ENCODE measurements at places on chromosomes 5 and 9. TPM values are rescaled to one million over a fixed set of nuclear protein-coding genes. Genes with fewer than 3 reads are reported as not detected.

DNA sequence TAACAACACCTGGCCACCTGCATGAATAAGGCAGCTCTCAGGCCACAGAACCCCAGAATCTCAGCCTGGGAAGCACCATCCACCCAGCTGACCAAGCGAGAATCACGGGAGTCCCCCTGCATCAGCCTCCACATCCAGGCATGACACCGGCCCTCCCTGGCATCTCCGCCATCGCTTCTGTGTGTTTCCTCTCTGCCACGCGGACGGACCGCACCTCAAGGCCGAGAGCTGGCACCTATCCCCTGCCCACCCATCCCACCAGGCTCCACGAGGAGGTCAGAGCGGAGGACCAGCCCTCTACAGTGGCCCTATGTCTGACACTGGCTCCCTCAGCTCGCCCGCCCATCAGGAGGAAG is 134.7 kb downstream of the COL23A1 start:
- DNase-seq = no peak

Gene SLC46A2
- total RNA-seq = 3.1 TPM

- DNase-seq = no peak
Observed at GRCh38 chr5:139388198-139388821, 1.4 kb downstream of the MZB1 start.

DNA sequence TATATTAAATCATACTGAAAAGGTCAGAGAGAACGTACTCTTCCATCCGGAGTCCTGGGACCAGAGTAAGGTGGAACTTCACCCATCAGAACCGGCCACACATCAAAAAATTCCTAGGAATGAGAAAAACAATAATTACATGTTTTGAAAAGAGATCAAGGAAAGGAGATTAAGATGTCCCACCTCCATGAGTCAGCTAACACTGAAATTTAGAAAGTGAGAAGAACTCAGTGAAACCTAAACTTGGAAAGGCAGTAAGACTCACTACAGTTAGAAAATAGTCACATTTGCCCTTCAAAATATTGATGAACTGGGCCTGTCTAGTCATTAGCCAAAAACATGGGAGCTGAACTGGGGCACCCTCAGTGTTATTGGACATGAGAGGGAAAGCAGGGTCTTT is 23.0 kb downstream of the PDE6A start:
- no peak for DNase-seq

Gene WNT8A
- not detected for total RNA-seq

DNA sequence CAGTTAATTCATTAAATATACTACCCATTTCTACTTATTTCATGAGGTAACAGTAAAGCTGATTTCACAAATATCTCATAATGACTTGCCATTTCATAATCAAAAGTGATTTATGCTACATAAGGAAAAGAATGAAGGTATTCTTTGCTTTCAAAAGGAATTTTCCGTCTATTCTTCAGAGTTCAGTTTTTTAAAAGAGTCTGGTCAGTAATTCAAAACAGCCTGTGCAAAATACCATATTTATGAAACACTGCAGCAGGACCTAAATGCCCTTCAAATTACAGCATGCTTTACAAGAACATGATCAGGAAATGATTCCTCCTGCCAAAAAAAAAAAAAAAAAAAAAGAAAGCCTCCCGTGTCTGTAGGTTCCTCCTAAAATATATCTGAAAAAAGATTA is 154.7 kb downstream of the KIAA0825 start:
- no peak for DNase-seq

Gene TIMD4
- total RNA-seq = 1.7 TPM
